Stimulated activated CD4-positive, alpha-beta T cell treated with anti-CD3 and anti-CD28 coated beads, Interleukin-1b, Interleukin-23, amount 100 ng/mL, for 1 hour (primary cell): ENCODE measurements at places on chromosomes 4 and X.

GRCh38 chr4:153365003-153365402, 20.5 kb downstream of the MND1 start:
- no peak for DNase-seq

GRCh38 chrX:132853040-132853439, 105.4 kb downstream of the HS6ST2 start:
- DNase-seq, result no peak

- no peak for DNase-seq
Measured at GRCh38 chrX:37651921-37652452, 33.6 kb upstream of the XK start.

GRCh38 chr4:153216546-153216945, 12.3 kb downstream of the TRIM2 start:
- DNase-seq, result no peak

DNA sequence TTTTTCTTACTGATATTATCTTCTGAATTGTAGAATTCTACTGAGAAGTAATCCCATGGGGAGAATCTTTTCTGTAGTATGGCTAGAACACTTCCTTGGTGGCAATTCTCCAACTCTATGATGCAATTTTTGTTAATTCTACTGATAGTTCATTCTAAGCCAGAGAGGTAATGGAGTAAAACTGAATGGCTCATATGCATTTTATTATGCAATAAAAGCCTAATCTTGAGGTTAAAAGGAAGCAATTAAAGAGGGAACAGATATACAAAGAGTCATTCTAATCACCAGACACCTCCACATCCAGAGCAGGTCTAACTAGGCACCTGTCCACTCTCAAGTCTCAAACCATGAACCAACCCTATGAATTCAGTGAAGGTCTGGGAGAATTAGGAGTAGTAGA, 9.7 kb downstream of the RAP2C start:
- no peak for DNase-seq

GRCh38 chr4:128461291-128462102, 173.9 kb upstream of the PGRMC2 start:
- DNase-seq, result no peak

DNA sequence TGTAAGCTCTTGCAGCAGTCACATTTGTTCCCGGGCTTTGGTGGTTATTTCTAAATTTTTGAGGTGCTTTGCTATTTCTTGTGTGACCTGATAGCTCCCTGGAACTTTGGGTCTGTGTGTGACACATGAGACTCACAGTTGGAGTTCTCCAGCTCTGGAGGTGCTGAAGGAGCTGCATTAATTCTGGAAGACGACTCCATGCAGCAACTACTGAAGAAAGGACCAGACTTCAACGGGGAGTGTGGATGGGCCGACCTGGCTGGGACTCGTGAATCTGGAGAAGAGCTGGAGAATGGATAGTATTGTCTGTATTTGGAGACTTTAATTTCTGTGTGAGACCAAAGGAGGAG, 1.5 kb downstream of the MRFAP1 start:
- DNase-seq, result no peak

DNA sequence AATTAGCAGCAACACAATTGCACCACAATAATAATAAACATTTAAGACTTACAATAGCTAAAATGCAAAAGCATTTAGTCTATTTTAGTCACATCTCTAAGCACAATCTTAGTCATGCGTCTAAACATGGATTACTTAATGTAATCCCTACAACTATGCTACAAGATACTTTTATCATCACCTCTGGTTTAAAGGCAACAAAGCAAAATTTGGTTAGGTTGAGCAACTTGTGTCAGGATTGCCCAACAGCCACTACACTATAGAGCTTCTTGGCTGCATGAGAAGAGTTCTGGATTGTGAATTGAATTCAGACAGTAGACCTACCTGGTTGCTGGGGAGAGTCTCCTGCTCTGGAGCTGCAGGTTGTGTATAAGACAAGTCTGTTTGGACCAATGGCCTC, 146.5 kb upstream of the PUDP start:
- no peak for DNase-seq

GRCh38 chrX:27953171-27953570, 28.1 kb downstream of the DCAF8L1 start:
- no peak for DNase-seq

DNA sequence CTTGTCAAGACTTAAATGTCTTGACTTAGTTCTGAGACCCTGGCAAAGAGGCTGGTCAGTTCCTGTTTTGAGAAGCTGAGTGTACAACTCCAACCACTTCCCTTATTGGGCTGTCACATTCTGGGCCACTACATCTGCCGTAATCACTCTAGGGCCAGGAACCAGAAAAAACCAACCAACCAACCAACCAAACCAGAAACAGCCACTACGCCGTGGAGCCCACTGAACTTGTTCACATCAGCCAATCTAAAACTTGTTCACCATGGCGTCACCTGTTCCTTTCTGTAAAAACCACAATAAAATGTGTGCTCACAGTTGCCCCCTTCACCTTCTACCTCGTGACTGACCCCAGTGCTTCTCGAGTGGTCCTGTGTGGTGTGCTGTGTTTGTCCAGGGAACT, 107.3 kb downstream of the JADE1 start:
- DNase-seq, result no peak

GRCh38 chrX:136827026-136827425, 46.3 kb upstream of the ARHGEF6 start:
- DNase-seq, result no peak

GRCh38 chr4:138410266-138410665, 168.1 kb upstream of the SLC7A11 start:
- DNase-seq, result no peak

DNA sequence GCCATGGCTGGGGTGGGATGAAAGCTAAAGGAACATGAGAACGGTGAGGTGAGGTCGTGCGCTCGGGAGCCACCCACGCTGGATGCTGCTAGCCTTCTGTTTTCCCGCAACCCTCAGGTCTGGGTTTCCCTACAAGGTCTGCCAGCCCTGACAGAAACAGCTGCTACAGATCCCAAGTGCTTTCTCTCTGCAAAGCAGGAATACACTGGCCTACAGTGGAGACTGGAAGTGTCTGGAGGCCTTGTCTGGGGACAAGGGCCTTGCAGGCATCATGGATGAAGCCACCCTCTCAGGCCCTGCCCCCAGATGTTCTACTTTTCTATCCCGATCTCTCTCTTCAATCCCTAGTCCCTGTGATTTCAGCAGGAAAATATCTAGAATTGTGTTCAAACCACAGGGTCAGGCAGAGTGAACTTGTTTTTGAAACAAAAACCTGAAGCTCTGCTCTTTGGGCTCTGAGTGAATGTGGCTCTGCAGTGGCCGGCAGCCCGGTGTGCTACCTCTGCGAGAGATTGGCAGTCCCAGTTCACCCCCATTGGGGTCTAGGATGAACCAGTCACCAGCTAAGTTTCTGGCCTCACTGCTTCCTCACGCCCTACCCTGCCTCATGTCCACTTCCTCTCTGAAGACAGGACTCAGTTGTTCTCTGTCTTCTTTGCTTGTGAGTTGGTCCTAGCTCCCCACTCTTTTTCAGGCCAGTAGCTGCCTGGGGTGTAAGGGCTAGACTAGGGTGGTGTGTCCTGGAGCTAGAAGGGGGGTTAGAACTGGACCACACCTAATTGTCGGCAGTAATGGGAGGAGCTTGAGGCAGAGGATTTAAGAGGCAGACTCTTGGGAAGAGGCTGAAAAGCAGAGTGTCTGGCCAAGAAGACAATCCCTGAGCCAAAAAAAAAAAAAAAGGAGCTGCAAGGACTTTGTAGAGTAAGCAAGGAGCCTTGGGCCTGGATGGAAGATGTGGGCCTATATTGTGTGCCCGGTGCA, 89.6 kb downstream of the RTL5 start:
- no peak for DNase-seq

DNA sequence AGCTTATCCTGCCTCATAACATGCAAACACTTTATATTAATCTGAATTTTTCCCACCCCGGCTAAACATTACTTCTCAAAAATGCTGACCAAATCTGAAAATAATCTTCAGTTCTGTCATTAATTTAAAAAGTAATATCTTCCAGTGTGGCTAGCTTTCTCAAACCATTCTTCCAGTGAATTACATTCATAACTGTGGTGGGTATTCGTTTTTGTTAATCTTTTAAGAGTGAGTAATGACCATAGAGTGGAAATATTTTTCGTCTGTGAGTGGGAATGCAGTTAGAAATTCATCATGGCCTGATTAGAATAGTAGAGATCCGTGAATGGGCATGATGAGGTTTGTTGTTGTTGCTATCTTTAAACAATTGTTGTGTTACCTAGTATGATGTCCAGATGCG, 138.6 kb upstream of the SFRP2 start:
- DNase-seq, result no peak

GRCh38 chr4:83390944-83391343, 56.3 kb upstream of the HPSE start:
- DNase-seq, result no peak

DNA sequence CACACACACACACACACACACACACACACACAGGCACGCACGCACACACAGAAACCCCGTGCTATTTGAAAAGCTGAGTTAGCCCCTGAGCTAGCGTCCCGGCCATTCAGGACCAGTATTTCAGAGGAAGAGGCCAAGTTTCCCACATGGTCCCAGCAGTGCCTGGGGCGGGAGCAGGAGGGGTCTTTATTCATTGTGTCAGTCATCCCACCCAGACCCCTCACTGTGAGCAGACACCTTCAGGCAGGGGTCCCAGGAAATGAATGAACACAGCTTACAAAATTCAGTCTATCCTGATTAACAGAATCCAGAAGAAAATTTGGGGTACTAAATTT, 58.1 kb downstream of the ZFYVE28 start:
- DNase-seq, result no peak

DNA sequence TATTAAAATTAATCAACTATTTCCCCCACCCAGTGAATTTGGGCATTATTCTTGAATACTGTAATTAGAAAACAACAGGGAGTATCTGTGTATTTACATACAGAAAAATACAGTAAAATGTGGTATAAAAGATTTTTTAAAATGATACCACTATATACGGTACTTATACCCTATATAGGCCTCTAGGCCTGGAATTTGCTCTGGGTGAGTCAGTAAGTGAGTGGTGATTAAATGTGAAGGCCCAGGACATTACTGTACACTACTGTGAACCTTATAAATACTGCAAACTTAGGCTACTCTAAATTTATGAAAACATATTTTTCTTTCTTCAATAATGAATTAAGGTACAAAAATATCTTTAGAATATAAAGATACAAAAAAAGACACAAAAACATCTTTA, 6.3 kb upstream of the CSN3 start:
- DNase-seq, result no peak

DNA sequence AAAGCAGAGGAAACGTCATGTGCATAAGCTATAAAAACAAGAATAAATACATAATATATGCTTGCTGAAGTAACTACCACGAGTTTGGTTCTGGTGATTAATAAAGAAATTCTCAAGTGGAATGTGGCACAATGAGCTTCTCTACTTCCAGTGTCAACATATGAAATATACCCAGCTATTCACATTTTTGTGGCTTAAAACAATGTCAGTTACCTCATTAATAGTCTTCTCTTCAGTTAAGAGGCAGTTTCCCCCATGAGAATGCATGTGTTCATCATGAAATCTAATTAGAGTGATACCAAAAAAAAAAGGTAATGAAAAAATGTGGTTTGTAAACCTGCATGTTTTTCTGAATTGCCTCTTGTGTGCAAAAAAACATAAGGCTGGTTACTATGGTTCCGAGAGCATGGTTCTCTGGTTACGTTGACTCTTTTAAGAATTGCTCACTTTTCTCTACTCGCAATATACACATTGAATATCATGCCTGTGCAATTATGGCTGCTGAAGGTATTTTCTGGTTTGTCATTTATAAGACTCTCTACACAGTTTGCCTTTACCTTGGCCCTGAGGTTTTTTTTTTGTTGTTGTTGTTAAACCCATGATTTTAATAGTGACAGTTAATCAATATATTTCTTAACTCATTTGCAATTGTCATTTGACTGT, 108.2 kb downstream of the PCDH7 start:
- no peak for DNase-seq

GRCh38 chrX:149639568-149639967, 8.0 kb upstream of the TMEM185A start:
- no peak for DNase-seq

DNA sequence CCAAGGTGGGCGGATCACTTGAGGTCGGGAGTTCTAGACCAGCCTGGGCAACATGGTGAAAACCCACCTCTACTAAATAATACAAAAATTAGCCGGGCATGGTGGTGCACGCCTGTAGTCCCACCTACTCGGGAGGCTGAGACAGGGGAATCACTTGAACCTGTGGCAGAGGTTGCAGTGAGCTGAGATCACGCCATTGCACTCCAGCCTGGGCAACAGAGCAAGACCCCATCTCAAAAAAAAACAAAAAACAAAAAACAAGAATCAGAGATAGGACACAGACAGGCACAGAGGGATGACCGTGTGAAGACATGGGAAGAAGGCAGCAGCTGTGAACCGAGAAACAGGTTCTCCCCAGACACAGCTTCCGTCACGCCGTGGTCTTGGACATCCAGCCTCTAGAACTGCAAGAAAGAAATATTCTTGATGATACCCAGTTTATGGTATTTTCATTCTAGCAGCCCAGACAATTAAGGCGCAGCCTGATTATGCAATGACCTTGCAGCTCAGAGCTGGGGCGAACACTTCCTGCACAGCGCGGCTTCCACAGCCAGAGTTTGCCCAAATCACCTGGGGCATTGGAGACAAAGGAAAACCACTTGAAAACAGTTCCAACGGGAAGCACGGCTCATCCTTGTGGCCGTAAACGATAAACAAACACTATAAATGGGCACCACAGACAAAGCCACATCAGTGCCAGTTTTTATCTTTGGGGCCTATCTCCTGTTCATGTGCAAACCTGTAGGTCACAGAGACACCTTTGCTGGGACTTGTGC, 4.2 kb upstream of the ARSD start:
- no peak for DNase-seq

- no peak for DNase-seq
Measured at GRCh38 chr4:32102896-32103295, 1382.7 kb downstream of the PCDH7 start.

DNA sequence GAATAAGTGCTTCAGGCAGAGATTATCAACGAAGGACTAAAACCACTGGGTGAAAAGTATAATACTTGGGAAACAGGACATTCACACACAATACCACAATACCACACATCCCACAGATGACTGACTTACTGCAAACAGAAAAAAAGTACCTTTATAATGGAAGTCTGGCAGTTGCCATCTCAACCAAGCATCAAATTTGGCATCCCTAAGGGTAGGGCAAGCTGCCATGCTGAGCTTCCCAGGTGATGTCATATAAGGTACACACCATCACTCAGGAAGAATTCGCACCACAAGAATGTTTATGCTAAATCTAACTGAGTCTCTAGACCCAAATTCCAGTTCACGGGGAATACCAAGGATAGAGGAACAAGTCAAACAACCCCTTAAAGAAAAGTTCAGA, 9.1 kb downstream of the QDPR start:
- DNase-seq, result no peak

GRCh38 chr4:181949704-181950312, 293.4 kb upstream of the TENM3 start:
- DNase-seq, result no peak

DNA sequence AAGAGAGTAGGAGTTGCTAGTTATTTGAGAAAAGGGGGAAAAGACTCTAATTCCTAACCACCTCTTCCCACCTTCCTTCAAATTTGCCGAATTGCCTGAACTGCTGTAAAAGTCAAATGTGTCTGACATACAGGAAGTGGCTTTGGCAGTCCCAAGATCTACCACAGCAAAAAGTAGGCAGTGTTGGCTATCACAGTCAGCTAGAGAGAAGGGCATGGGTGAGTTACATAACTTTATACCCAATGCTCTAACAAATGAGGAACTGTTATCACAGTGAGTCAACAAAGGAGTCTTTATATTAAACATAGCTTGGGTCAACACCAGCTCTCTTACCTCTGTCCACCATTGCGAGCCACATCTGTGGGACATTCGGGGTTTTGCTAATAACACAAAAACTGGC, 2.4 kb upstream of the MBNL3 start:
- DNase-seq, result no peak
